ENCODE measurements at places on chromosomes 11 and 22. TPM values are rescaled to one million over a fixed set of nuclear protein-coding genes. Genes with fewer than 3 reads are reported as not detected.

APOBEC3B gene
- total RNA-seq = 2.0 TPM

CDC45 gene
- total RNA-seq = 3.8 TPM

POU2AF2 gene
- not detected for total RNA-seq

HBE1 gene
- total RNA-seq = not detected

RAPSN gene
- total RNA-seq = 0.40 TPM

SCGB2A2 gene
- not detected for total RNA-seq

OR52I1 gene
- not detected for total RNA-seq

CCDC88B gene
- 1.2 TPM for total RNA-seq

FAM227A gene
- total RNA-seq = 1.1 TPM

FAM181B gene
- 0.20 TPM for total RNA-seq

SDF2L1 gene
- total RNA-seq = 22.8 TPM

IRAG1 gene
- 69.0 TPM for total RNA-seq

SLC25A18 gene
- total RNA-seq = not detected
